ENCODE measurements at places on chromosomes 1 and 21.

GRCh38 chr1:95034506-95034905 is 38.2 kb downstream of the ALG14 start:
- no peak for DNase-seq

DNA sequence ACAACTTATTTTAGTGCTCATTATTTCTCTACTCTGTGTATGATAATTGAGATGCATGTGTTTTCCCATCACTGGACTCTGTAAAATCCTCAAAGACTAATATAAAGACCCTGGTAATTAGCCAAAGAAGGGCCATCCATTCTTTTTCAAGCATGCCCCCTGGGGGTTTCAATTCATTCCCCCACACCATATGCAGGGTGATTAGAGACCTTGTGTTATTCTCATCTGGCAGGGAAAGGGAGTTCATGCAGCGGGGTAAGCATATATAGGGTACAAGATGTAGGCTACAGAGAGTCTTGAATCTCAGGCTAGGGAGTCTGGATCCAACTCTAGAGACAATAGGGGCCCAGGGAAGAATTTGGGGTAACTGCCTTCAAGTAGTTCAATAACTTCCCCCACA is 166.5 kb downstream of the TNR start:
- no peak for DNase-seq

DNA sequence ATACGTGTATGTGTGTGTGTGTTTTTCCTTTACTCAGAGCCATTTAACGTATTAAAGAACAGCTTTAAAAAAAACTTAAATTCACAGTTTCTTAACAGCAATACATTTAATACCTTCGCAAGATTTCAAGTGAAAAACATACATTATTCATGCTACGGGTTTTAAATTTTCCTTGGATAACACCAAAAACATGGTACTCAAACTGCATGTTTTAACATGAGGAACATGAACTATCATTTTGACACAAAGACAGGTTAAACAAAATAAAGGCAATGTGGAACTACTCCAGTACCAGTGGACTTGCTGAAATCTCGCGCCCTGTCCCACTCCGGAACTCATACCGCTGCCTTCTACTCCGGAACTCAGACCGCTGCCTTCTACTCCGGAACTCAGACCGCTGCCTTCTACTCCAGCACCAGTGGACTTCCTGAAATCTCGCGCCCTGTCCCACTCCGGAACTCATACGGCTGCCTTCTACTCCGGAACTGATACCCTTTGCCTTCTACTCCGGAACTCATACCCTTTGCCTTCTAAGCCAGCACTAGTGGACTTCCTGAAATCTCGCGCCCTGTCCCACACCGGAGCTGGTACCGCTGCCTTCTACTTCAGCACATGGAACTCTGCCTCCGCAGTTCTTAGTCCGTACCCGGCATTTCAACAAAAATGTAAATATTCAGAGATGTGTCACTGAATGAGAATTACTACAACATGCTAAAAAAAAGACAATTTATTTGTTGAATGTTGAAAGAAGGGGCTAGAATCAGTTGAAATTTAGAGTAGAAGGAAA is 148.6 kb downstream of the NCAM2 start:
- DNase-seq, result no peak

GRCh38 chr1:171929121-171929520 is 87.8 kb downstream of the DNM3 start:
- no peak for DNase-seq

- no peak for DNase-seq
Observed at GRCh38 chr21:26374817-26375216, 198.3 kb downstream of the CYYR1 start.

- DNase-seq, result no peak
Observed at GRCh38 chr1:161943737-161944136, 79.9 kb downstream of the OLFML2B start.

GRCh38 chr1:214228976-214229375 is 52.0 kb upstream of the SMYD2 start:
- peak; percentile 82 for DNase-seq

GRCh38 chr1:150409504-150410362 is 45.8 kb downstream of the RPRD2 start:
- DNase-seq, result no peak

DNA sequence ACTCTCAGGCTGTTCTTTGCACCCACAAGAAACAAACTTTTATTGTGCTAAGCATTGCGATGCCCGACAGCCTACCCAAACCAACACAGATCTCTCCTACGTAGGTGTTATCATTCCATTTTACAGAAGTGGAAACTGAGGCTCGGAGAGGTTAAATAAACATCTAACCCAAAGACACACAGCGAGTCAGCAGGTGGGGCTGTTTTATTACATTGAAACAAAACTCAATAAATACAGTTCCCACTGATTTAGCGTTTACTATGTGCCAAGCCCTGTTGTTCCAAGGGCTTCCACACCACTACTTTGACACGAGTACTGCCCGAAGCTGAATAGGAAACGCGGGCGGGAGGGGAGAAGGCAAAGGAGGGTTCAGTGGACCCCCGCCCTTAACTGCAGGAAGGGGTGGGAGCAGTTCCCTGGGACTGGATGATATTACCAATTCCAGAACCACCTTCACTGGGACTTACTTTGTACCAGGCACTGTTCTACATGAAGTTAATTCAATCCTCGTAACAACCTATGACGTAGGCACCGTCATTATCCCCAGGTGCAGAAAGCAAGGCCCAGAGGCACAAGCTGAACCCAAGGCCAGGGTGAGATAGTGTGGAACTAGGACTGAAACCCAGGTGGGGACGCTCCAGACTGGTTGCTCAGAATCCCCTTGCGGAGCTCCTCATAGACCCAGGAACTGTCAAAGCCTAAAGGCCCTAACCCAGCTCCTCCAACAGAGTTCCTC is 19.3 kb upstream of the ALDH4A1 start:
- DNase-seq, result peak; percentile 70

DNA sequence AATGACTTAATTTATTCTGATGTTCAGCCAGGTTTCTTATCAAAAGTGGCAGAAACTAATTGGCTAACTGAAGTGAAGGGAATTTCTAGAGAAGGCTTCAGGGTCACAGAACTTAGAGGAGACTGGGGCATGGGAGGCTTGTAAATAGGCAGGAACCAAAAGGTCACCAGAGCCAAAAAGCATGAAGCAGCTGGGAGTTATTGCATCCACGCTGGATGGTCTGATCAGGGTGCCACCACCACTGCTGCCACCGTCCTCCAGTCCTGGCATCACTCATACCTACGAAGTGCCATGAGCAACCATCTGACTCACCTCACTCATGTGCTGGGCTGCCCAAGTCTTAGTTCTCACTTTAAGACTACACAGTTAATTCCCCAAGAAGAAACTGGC is 82.5 kb upstream of the DPH5 start:
- DNase-seq, result no peak

DNA sequence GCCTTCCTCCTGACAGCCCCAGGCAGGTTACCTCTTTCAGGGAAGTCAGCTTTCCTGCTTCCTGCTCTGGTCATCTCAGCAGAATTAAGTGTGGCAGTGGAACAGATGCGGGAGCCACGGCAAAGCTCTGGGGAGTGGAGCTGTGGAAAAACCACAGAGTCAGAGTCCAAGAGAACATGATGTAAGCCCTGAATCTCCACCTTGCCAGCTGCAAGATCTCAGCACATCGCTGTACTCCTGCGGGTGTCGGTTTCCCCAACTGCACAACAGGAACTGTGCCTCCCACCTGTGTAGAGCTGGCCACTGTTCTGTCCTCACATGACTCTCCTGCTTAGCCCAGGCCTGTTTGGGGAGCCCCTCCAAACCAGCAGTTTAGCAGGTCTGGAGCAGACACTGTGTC is 123.7 kb downstream of the MATN1 start:
- peak; percentile 47 for DNase-seq

DNA sequence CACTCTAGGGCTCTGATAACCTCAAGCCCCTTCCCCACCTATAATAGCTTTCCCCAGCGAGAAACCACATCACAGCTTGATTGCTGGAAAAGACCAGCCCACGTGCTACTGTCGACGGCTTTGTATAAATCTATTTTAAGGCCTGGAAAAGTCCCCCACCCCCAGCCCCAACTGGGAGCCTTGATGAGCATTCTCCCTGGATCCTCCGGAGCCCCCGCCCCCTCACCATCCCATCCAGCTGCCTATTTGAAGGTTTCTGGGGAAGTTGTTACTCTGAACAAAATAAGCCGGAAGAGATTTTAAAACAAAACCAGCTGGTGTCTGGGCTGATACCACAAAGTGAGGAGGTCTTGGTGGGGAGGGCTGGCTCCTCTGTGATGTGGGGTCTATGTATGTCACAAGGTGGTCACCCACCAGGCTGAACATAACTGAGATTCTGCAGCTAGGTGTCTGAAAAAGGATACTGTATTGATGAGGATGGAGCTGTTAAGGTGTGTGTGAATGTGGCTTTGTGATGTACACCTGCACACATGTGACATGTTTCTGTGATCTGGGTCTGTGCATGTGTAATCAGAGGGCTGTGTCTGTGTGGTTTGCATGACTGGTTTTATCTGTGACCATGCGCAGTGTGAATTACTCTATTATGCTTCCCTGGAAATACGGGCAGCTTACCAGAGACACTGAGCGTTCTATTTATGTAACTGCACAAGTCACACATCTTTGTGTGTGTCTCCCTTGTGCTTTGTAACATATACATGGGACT is 25.0 kb downstream of the RIMS3 start:
- DNase-seq, result no peak

- DNase-seq, result peak; percentile 35
Observed at GRCh38 chr1:59523745-59524450, 227.0 kb downstream of the FGGY start.

- peak; percentile 33 for DNase-seq
Observed at GRCh38 chr21:26115305-26115704, 55.3 kb downstream of the APP start.

DNA sequence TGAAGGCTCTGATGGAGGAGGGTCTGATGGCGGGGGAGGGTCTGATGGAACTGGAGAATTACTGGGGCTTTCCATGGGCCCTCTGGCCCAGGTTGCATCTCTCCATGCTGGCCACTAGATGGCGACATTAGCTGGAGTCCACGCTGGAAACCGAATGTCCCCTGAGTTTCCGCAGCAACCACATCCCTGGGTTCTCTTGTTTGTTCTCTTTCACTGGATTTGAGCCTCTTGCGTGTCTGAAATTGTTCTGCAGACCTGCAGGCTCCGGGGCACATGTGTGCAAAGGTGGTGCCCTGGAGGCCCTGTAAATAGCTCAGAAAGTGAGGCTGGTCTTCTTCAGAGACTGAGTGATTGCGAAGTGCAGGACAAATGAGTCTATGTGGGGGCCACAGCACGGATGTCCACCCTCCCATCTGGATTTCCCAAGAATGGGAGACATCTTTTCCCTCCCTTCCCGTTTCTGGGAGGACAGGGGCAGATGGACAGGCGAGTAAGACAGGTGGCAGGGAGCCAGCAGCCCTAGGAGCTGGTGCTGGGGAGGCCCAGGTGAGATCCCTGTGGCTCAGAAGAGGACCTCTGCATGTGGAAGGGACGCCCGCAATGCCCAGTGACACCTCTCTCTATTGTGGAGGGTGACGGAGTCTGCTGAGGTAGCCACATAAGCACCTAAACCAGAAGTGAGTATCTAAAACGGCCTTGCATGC is 73.2 kb upstream of the ABCG1 start:
- peak; percentile 75 for DNase-seq

GRCh38 chr21:31172328-31172727 is 134.1 kb upstream of the KRTAP19-8 start:
- no peak for DNase-seq

DNA sequence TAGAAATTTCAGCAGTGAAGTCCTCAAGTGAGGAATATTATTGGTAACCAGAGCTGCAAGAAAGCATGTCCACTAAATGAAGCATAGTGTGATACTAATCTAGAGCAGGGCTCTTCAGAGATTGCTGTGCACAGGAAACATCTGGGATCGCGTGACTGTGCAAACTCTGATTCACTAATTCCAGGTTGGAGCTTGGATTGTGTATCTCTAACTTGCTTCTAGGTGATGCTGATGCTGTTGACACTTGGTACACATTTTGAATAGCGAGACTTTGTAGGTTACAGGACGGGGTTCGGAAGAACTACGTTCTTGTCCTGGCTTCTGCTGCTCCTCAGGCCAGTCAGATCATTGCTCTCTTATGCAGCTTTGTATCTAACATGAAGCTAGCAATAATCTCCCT is 66.5 kb downstream of the PRRX1 start:
- DNase-seq, result peak; percentile 48

DNA sequence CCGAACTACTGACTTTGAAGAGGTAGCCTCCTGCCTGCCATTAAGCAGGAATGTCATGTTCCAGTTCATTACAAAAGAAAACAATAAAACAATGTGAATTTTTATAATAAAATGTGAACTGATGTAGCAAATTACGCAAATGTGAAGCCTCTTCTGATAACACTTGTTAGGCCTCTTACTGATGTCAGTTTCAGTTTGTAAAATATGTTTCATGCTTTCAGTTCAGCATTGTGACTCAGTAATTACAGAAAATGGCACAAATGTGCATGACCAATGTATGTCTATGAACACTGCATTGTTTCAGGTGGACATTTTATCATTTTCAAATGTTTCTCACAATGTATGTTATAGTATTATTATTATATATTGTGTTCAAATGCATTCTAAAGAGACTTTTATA is 159.8 kb upstream of the SGIP1 start:
- DNase-seq, result no peak

GRCh38 chr1:153795934-153796785 is 21.0 kb downstream of the SLC27A3 start:
- no peak for DNase-seq

- DNase-seq, result peak; percentile 72
Observed at GRCh38 chr1:109805486-109806165, 41.9 kb upstream of the EPS8L3 start.

- DNase-seq, result peak; percentile 71
Observed at GRCh38 chr1:151534662-151535278, 5.3 kb upstream of the TUFT1 start.

GRCh38 chr1:239757716-239758115 is 334.0 kb upstream of the FMN2 start:
- DNase-seq, result no peak

DNA sequence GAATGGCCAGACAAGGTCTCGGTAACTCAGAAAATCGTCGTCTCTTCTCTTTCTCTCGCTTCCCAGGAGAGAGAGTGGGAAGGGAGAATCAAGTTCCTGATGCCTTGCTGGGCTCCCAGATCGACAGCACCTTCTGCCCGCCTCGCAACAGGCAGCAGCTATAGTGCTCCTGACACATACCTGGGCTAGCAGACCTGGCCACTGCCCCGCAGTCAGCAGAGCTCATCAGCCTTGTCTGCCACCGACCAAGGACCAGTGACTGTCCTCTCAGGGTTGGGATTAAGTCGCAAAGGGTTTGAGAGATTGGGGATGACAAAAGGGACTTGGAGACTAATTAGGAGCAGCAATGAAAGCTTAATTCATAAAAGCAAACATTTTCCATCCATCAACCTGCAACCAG is 4.1 kb downstream of the RUNX3 start:
- DNase-seq, result no peak

DNA sequence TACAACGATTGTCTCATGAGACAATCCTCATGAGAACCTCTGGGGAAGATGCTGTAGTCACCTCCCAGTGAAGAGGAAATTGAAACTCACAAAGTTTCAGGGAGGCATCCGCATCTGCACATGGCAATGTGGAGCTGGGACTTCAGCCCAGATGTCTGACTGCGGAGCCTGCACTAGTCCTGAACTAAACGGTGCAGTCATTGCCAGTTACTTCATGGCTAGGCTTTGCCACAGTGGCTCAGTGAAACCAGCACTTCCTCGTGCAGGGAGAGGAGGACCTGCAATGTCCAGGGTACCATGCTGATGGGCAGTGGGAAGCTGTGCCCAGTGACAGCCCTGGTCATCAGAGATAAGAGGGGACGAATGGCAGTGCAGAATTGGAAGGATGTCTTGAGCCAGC is 40.7 kb upstream of the ETS2 start:
- DNase-seq, result no peak

Data from muscle of leg (tissue), 16 donors.